ENCODE measurements at places on chromosomes 3 and 15.

DNA sequence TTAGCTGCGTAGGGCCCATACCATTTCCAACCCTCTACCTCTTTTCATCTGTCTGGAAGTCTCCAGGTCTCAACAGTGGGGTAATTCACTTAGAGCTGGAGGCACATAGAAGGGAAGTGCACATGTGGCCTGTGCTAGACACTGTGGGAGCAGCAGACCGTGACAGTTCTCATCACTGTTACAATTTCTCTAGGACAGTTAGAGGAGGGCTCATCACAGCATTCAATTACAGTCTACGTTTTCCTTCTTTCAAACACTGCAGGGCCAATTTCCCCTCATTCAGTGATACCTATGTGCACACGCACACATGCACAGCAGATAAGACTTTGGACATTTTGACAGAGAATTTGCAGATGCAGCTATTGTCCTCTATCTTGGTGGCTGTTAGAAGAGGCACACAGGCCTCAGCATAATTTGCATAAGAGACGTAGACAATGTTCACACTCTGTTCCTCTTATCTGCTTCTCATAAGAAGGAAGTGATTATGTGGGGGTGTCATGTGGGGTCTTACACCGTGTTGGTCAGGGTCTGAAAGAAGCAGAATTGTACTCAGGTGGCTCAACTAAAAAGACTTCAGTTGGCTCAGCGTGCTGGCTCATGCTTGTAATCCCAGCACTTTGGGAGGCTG is 12.6 kb upstream of the HRG start:
- no peak for DNase-seq

DNA sequence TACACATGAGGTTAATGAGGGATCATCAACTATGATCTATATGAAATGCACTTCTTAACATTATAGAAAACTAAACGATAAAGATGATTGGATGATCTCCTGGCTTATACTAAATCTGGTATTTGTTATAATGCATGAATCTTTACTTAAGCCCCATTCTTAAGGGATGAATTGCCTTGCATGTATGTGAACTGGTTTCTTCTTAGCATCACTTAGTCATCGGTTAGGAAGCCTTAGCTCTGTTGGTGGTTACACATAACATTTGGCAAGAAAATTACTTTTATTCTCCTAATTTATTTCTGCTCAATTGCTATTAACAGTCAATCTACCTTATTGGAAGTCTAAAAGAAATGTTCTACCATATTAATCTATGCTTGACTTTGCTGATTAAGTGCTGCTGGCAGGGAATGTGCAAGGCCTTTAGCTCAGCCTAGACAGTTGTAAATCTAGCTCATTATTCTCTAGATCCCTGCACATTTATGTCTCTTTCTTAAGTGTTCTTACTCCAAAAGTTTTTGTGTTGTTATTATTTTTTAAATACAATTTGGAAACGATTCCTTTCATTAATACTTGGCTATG is 356.0 kb downstream of the ZPLD1 start:
- no peak for DNase-seq

- DNase-seq: peak; percentile 65
Measured at GRCh38 chr3:151395806-151396205, 11.3 kb upstream of the P2RY12 start.

DNA sequence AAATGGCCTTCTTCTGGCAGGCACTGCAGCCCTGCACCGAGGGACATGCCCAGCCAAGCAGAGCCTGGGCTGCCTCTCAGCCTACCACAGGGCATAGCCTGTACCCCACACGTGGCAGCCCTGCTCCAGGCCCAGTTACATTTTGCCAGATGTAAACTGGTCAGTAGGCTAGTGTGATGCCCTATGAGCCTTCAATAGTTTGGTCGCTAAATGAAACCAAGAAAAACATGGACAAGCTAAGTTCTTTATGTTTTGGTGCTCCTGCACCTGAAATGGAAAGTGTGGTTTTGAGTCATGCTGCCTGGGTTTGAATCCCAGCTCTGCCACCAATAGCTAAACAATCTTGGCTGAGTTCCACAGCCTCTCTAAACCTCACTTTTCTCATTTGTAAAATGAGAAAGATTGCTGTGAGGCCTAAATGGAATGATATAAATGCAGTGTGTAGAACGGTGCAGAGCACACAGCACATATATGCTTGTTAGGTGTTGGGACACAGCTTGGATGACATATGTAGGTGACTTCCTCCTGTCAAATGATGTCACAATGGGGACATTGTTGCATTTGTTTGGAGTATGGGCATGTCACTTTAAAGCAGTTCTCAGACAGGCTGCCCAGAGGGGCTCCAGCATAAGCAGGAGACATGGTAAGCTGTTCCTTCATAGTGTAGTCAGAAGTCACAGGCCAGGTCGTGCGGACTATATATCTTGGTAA is 57.4 kb downstream of the ZBTB38 start:
- no peak for DNase-seq

GRCh38 chr15:73305331-73306211 is 63.2 kb downstream of the HCN4 start:
- DNase-seq: peak; percentile 74

GRCh38 chr3:42745776-42746454 is 27.1 kb downstream of the CCDC13 start:
- no peak for DNase-seq

DNA sequence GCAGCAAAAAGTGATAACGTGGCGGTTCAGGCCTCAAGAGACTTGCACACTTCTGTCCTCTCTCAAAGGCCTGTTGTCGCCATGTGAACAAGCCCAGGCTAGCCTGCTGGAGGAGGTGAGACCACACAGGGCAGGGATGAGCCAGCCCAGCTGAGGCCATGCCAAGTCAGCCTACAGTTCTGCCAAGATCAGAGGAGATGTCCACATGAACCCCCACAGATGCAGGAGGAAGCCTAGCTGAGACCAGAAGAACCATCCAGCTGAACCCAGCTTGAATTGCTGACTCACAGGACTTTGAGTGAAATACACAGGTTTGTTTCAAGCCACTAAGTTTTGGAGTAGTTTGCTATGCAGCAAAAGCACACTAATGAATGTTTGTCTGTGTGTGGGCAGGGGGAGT is 50.3 kb upstream of the SEC13 start:
- DNase-seq: no peak

DNA sequence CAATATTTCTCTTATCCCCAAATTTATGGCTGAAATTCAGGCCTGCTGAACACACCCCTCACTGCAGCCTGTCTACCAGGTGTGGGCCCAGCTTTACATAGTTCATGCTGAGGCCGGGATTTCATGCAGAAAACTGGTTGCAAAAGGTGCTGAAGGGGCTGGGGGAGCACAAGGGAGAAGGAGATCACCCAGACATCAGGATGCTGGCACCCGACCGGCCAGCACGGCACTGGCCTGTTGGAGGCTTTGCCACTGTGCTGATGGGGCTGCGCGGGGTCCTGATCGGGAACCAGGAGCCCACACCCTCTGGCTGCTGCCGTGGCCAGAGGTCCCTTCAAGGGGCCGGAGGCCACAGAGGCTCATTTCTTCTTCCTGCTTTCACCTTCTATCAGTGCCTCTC is 177.9 kb upstream of the C2CD4B start:
- no peak for DNase-seq

DNA sequence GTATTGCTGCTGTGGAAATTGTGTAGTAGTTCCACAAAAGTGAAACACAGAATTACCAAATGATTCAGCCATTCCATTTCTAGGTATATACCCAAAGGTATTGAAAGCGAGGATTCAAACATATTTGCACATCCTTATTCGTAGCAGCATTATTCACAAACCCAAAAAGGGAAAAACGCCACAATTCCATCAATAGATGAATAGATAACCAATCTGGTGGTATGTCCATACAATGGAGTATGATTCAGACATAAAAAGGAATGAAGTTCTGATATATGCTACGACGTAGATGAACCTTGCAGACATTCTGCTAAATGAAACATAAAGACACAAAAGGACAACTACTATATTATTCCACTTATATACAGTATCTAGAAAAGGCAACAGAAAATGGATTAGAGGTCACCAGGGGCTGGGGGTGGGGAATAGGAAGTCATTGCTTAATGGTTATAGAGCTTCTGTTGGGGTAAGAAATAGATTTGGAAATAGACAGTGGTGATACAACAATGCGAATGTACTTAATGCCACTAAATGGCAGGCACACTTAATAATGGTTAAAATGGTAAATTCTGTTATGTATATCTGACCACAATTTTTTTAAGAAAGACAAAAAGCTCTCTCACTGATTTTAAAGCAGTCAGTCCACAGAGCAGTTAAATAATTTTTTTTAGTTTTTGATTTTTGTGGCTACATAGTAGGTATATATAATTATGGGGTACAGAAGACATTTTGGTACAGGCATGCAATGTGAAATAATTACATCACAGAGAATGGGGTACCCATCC is 51.8 kb upstream of the PSMD6 start:
- DNase-seq: no peak

- no peak for DNase-seq
Measured at GRCh38 chr3:53153980-53154379, 7.0 kb upstream of the PRKCD start.

DNA sequence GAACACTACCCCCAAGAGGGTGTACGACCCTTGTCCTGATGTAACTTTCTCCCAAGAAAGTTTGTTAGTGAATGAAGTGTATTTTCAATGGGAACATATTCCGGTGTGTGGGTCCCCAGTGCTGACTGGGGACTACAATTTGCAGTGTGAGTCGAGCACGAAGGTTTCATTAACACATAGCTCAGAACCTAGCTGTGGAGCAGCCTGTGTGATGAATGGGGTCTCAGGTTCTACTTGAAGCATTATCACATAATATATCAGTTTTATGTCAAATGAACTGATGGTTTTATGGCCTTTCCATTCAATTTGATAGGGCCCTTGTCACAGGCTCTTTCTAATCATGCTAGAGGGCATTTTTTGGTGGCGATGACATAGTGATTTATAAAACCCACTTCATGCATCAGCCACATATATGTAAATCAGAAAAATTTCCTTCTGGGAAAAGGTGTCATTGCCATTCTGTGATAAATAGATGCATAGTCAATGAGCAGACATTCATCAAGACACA is 44.1 kb downstream of the RETNLB start:
- DNase-seq: no peak

- no peak for DNase-seq
Measured at GRCh38 chr15:35936284-35936683, 390.3 kb upstream of the DPH6 start.

GRCh38 chr3:73653877-73654276 is 29.1 kb upstream of the PDZRN3 start:
- DNase-seq: no peak

DNA sequence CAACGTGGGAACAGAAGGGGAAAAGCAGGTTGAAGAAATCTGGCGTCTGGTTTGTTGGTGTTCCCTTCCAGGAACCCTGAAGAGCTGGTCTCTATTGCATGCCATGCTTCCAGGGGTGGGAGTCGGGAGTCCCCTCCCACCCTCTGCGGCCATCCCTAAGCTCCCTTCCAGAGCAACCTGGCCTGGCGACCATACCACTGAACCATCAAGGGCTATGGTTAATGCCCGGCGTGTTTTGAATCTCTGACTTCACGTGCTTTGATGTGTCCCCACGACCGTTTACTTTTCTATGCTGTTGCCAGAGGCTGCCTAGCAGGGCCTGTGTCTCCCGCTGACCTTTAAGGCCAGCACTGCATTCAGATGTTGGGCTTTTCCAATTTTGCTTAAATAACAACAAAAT is 696 bp upstream of the SNRK start:
- no peak for DNase-seq

DNA sequence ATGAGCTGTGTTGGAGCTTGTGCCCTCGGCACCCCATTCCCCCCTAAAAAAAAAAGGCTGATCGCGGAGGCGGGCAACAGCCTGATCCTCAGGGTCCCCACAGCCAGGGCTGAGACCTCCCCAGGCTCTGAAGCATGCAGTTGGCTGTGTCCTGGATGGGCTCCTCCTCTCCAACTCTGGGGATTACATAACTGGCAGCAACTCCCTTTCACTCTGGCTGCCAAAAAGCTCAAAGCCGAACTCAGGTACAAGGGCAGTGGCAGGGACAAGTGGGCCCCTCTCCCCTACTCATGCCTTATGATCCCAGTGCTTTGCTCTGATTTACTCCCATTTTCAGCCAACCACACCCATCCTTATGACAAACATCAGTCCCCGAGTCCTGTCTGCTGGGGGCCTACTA is 18.3 kb downstream of the TPRA1 start:
- no peak for DNase-seq

- no peak for DNase-seq
Measured at GRCh38 chr3:78761126-78761525, 1006.7 kb downstream of the ROBO1 start.

DNA sequence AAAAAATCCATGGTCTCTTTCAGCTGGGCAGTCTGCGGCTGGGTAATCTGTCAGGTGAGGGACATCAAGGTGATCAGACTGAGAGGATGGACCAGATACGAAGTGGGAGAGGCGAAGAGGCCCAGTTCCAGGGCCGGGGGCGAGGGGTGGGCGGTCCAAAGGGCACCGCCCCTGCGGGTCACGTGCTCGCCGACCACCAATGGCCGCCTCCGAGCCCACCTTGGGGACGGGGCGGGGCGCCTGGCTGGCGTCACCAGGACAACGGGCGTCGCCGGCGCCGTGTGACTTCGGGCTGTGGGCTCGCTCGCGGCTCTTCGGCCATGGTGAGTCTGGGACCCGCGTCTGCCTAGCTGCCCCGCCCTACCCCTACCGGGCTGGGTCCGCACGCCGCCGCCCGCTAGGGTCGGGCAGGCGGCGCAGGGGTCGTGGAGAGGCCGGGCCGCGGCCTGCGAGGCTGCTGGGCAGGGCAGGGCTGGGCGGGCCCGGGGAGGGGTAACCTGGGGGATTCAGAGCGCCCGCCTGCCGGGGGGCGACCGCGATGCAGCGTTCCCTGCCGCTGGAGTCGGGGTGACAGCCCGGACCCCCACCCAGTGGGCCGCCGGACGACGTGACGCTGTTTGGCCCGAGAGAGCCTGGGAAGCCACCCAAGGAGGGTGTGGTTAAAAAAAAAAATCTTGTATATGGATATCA is at the start of gene FBXL2:
TSS of gene FBXL2 (plus strand) at position 250 of the 690 bp plus-strand sequence. CDS start at position 321, 71 bp downstream.
- DNase-seq: peak; percentile 71

DNA sequence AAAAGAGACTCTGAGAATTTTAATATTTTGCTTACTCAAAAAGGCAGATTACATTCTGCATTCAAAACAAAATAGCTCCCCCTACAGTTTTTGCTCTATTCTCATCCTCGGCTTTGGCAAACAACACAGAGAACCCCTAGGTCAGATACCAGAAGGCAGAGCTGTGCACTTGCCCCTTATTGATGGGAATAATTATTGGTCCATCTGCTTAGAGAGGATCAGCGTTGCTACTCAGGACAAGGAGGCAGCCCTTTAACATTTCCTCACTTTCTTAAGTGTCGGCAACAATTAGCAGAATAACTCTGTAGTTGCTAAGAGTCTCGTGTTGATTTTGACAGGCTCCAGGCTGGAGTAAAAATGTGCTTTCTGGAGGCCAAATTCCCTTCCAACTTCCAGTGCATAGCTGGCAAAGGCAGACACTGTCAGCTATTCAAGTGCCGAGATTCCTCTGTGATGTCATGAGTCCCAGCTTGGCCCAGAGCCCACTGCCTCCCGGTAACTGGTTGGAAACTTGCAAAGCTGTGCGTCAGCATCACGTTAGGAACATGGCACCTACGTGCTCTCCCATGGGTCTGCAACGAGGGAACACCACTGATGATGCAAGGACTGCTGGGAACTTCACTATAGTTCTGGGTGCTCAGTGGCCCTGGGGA is 482.7 kb upstream of the ADAMTS9 start:
- DNase-seq: no peak

- DNase-seq: peak; percentile 70
Measured at GRCh38 chr15:99213187-99213811, 36.1 kb downstream of the TTC23 start.

GRCh38 chr3:155239960-155240359 is 53.5 kb downstream of the STRIT1 start:
- DNase-seq: no peak

- no peak for DNase-seq
Measured at GRCh38 chr15:22808240-22808639, 21.8 kb downstream of the NIPA1 start.

- no peak for DNase-seq
Measured at GRCh38 chr3:57226176-57226575, 1.4 kb upstream of the APPL1 start.

All from RWPE1 (cell line).